Muscle of leg (tissue), 16 donors: ENCODE measurements at places on chromosomes 12 and 14.

- no peak for DNase-seq
These were observed 21.9 kb downstream of the CLMN start for GRCh38 chr14:95297832-95298231.

DNA sequence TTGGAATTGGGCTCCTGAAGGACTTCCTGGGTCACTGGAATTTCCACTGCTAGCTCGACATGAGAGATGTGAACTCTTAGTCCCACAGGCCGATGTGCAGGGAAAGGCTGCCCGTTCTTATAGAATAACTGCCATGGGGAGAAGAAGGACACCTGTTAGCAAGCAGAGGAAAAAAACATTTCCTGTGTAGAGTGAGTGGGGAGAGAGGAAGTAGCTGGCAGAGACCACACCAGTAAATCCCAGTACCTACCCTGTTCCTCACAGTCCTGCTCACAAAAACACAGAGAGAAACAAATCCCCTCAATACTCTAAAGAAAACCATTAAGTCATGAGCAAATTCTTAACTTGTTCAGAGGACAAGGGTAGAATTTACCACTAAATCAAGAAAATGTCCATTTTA is 29.5 kb downstream of the AREL1 start:
- no peak for DNase-seq

- peak; percentile 35 for DNase-seq
These were observed 115.5 kb downstream of the SLC38A1 start for GRCh38 chr12:46153268-46153872.

DNA sequence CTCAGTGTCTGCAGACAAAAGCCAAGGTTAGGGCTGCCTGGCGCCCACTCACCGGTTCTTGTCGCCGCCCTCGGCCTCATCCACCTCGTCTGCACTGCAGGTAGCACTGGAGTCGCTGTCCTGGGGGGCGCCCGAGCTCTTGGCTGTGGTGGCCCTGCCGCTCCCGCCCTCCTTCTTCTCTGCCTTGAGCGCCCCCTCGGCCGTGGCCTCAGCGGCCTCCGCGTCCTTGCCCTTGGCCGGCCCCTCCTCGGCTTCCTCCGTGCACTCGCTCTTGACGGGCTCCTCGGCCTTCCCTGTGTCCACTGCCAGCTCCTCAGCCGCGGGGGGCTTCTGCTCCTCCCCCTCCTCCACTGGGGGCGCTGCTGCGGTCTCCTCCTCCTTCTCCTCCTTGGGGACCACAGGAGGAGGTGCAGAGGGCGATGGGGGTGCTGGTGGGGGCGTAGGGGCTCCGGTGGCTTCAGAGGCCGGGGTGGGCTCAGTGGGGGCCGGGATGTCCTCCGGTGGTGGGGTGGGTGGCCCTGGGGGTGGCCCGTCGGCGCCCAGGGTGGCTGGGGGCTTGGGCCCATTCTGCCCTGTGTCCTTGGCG is 77.2 kb downstream of the RFLNA start:
- DNase-seq, result no peak

- no peak for DNase-seq
These were observed 248.6 kb upstream of the KRR1 start for GRCh38 chr12:75759842-75760572.

- no peak for DNase-seq
These were observed 345.4 kb downstream of the MED13L start for GRCh38 chr12:115932066-115932465.

- DNase-seq, result no peak
These were observed 94.7 kb upstream of the SFSWAP start for GRCh38 chr12:131616043-131616700.

DNA sequence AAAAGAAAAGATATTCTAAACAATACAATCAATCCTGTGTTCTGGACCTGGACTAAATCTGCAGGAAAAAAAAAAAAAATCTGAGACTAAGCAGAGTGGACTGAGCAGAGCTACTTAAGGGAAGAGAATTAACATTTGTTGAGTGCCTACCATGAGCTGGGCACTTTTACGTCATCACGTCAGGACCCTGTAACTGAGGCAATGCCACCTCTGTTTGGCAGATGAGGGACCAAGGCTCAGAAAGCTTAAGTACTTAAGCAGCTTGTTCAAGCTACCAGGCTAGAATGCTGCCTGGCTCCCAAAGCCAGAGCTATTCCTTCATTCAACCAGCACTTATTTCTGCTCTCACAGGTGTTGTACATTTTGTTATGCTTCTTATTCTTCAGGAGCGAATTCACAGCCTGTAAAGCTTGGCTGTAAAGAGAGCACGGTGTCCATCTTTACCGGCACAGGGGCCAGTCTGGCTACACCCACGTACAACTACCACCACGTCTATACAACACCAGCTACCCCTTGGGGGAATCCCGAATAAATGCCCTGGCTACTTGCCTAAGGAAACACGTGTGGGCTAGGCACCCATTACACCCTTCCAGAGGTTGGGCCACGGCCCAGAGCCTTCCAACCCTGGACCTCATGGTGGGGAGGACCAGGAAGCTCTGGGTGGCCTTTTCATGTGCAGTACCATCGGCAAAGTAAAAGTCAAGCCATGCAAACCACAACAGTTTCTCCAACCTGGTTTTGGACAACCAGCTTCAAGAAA is 27.0 kb downstream of the TMCC3 start:
- no peak for DNase-seq

DNA sequence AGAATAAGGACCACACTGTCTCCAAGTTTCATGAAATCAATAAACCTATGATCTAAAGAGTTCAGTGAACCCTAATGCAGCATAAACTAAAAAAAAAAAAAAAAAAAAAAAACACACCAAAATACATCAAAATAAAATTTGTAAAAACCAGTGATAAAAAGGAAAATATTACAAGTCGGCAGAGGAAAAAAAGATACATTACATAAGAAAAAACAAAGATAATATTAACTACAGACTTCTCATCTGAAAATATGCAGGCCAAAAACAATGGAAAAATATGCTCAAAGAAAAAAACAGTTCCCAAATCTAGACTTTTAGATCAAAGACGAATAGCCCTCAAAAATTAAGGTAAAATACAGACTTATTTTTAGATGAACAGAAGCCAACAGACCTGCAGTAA is 27.6 kb downstream of the MED13L start:
- no peak for DNase-seq

- peak; percentile 93 for DNase-seq
These were observed 444.1 kb downstream of the RAD51B start for GRCh38 chr14:68263563-68264259.

GRCh38 chr12:26425587-26426260 is 230.4 kb downstream of the SSPN start:
- no peak for DNase-seq

GRCh38 chr14:59771577-59771976 is 99.0 kb downstream of the RTN1 start:
- DNase-seq, result no peak
